ENCODE measurements at places on chromosomes 12 and 14. TPM values are rescaled to one million over a fixed set of nuclear protein-coding genes. Genes with fewer than 3 reads are reported as not detected.

ANKRD33 gene
- not detected for total RNA-seq

PRH2 gene
- not detected for total RNA-seq

RIPK3 gene
- 18.0 TPM for total RNA-seq

KCNH5 gene
- not detected for total RNA-seq

TMEM132D gene
- not detected for total RNA-seq

KRT86 gene
- not detected for total RNA-seq

MGAT2 gene
- 32.3 TPM for total RNA-seq

CLIP1 gene
- 93.5 TPM for total RNA-seq

ACOT6 gene
- 0.63 TPM for total RNA-seq
